ENCODE measurements at places on chromosomes 2 and 18.

DNA sequence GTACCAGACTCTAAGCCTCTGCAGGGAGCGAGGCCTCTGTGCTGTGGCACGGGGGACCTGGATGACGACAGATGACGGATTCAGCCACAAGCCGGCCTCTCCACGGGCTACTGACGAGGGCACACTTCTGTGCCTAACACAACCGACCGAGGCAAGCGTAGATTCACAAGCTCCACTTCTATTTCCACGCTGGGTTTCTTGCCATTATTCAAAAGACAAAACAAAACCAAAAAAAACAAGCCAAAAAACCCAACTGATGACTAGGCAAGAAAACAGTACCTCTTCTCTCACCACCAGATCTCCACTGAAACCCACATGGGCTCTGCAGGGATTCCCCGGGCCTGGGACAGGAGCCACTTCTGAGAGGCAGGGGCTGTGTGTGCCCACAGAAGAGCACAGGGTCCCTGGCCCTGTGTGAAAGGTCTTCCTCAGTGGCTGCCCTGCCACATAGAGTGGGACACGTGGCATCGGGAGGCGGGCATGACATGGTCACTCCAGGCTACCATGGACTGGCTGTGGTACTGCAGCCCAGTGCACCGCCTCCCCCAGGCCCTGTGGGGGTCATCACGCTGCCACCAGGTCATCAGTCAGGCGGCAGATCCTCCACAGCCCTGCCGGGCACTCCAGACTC is 254.7 kb downstream of the HDAC4 start:
- DNase-seq: no peak

DNA sequence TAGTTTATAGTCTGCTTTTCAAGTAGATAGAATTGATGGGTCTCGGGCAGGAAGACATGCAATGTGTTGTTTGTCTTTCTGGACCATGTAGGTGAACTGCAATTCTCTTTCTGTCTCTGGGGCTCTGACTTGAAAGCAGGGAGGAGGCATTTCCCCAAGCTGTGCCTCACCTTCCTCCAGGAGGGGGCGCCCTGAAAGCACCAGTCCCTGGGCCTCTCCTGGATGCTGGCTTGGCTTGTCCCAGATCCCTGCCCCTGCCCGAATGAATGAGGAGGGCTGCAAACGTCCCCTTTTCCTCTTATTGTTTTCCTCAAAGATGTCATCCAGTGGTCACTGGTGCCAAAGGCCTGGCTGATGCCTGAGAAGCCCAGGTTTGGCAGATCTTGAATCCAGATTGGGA is 270.6 kb downstream of the CELF4 start:
- DNase-seq: no peak

GRCh38 chr18:34999756-35000289 is 41.4 kb upstream of the MAPRE2 start:
- DNase-seq: no peak

DNA sequence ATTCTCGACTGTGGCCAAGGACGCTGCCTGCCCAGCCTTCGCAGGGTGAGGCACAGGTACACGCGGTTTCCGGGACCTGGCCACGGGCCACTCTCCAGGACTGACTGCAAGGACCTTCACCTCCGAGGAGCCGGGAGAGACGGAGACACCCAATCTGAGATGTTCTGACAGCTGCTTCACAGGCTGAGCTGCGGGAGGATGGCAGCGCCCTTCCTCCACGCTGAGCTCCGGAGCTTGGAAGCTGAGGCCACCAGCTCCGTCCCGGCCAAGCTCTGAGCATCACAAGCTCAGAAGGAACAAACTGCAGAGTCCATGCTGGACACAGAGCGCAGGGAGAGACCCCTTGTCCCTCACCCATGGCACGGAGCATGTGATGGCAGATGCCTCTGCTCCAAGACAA is 71.1 kb upstream of the CTDP1 start:
- no peak for DNase-seq

GRCh38 chr2:46062637-46063412 is 234.4 kb upstream of the EPAS1 start:
- DNase-seq: peak; percentile 57

DNA sequence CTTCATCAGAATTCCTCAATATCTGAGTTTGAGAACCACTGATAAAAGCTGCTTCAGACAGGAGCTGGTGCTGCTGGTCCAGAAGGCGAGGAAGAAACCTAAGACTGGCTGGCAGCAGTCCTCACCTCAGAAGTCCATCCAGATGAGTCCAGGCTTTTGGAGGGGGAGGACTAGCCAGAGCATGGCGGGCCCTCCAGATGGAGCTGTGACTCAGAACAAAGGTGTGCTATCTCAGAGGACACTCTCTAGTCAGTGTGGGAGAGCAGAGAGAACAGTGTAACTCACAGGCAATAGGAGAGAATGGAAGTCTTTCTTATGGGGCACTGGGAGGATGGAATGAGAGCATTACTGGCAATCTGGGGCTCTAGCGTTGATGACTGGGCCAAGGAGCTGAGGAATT is 191.4 kb downstream of the NYAP2 start:
- no peak for DNase-seq

GRCh38 chr2:224359569-224359968 is 42.3 kb downstream of the FAM124B start:
- no peak for DNase-seq

- DNase-seq: no peak
Observed at GRCh38 chr2:67082813-67083212, 314.3 kb upstream of the ETAA1 start.

GRCh38 chr18:69267895-69268294 is 132.8 kb upstream of the DOK6 start:
- no peak for DNase-seq

Data from nucleus accumbens (tissue), 56 donors.